ENCODE measurements at places on chromosomes 11 and 22.

DNA sequence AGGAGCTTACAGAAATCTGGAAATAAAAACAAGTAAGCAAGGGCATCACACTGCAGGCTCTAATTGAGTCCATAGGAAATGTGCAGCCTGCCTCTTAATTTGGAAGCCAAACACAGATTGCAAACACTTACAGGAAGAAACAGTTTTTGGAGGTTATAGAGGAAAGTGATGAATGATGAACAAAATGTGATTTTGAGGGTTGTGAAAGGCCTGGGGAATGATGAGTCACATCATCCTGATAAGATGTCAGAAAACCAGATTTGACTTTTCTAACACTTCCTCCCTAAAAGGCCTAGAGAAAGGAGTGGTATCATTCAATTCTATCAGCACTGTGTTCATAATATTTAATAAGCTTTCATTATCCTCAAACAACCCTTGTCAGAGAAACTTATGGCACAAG, 96.6 kb upstream of the POU2AF2 start:
- no peak for DNase-seq

- DNase-seq, result peak; percentile 62
Measured at GRCh38 chr11:123357353-123357989, 72.6 kb upstream of the GRAMD1B start.

DNA sequence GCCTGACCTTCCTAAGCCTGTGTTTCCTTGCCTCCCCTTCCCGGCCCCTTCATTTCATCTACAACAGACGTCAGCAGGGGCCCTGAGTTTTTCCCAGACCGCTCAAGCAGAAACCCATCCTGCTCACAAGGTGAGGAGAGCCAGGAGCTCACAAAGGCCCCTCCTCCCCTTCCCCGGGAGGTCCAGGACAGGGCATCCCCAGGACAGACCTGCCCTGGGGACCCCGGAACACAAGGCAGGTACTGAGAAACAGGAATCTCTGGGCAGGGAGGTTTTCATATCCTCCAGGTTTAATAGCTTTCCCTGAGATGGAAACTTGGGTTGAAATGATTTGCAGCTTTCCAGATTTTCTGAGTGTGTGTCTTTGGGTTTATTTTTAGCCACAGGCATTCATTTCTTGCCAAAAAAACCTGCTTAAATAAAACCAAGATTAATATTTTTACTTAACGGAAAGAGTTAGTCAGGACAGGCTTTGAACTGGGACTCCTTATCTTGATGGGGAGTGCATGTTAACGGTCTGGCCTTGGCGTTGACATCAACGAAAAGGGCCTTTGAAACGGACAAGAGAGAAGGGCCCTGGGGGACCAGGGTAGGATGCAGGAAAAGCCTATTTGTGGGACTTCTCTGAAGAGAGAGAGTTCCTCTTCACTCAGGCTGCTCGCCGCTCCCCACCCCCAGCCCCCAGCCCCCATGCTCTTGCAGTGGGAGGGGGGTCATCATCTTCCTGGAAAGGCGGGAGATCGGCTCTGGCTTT, 38.5 kb downstream of the TIMP3 start:
- no peak for DNase-seq

DNA sequence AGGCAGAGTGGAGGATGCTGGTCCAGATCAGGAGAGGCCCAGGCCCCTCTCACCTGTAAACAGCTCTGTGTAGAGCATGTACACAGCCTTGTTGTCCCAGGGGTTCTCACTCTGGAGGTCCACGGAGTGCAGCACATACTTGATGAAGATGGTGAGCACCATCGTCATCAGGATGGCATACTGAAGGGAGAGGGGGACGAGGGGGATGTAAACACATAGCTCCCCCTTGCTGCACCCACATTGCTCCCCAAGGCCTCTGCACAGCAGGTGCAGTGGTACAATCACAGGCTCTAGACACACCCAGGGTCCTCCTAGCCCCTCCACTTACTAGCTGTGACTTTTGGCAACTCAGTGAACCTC, 2.9 kb downstream of the SYVN1 start:
- DNase-seq, result no peak

DNA sequence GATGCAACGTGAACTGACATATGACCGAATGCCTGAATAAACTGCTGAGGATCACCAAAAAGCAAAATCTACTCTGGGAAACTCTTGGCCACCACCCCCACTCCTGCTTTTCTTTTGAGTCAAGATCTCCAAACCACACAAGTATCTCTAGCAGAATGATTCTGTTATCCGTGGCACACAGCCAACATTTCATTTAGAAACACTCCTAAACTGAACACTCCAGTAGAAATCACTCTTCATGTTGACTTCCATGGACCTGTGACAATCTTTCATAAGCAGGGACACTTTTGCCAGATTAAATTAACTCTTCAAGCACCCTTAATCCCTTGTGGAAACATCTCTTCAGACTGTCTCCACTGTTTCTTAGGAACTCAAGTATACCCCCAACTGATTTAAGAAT, 44.4 kb downstream of the VSIG10L2 start:
- DNase-seq, result peak; percentile 15

DNA sequence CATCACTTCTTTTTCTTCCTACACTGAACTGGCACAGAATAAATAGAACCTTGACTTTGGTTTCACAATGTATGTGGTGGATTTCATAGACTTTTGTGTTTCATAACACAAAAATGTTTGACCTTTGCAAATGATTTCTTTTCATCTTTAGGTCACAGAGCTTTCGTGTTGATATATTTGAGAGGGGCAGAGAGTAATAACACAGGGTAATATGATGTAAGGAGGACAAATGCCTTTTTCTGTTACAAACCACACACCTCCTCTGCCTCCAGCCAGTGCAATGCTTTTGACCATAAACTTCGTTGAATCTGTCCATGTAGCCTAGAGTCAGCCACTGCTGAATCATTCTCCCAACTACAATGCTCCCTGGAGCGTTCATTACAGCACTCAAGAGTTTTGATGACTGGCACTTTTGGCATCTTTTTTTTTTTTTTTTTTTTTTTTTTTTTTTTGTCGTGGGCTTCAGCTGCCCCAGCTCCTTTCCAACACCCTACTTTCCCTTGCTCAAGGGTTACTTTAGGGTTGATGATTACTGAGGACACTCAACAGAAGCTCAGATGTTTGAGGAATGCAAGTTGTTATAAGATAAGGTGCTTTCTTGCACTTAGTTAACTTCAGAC, 11.4 kb upstream of the CAT start:
- DNase-seq, result no peak

DNA sequence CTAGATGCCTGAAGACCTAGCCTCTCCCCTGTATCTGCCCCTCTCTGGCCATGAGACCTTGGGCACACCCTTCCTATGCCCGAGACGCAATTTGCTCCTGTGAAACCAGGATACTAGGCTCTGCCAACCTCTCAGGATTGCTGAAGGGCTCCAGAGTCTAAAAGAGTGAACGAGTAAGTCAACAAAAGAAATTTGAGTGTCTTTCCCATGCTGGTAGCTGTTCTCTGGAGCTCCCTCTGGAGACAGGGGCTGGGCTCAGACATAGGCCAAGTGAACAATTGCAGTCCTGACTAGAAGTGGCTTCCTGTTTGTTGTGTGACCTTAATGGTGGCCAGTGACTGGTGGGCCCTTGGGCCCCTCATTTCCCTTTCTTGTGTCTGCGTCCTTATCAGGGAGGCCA, 189.0 kb upstream of the NARS2 start:
- no peak for DNase-seq

GRCh38 chr22:43923631-43924464, at the start of gene PNPLA3:
PNPLA3 (plus strand) TSS chr22:43923805; CDS start chr22:43923912, 107 bp downstream.
- peak; percentile 86 for DNase-seq

GRCh38 chr11:35215945-35216344, 77.0 kb downstream of the CD44 start:
- DNase-seq, result no peak

GRCh38 chr11:69890476-69890875, 71.3 kb upstream of the FGF3 start:
- DNase-seq, result no peak

DNA sequence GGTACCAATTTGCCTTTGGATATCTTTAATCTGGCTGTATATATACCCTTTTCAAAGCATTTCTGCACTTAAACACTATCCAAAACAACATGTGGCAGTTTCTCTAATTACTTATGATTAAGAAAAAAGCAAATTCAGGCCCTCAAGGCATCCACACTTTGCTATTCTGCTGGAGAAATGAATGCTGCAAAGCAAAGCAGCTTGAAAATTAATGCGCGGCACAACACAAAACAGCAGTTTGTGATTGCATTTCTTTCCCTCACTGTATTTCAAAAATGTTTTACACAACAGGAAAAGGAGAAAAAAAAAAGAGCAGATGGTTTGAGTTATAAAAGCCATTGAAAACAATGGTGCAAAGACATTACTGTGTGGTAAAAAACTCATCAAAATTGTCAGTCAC, 738.4 kb upstream of the RAG2 start:
- DNase-seq, result no peak

DNA sequence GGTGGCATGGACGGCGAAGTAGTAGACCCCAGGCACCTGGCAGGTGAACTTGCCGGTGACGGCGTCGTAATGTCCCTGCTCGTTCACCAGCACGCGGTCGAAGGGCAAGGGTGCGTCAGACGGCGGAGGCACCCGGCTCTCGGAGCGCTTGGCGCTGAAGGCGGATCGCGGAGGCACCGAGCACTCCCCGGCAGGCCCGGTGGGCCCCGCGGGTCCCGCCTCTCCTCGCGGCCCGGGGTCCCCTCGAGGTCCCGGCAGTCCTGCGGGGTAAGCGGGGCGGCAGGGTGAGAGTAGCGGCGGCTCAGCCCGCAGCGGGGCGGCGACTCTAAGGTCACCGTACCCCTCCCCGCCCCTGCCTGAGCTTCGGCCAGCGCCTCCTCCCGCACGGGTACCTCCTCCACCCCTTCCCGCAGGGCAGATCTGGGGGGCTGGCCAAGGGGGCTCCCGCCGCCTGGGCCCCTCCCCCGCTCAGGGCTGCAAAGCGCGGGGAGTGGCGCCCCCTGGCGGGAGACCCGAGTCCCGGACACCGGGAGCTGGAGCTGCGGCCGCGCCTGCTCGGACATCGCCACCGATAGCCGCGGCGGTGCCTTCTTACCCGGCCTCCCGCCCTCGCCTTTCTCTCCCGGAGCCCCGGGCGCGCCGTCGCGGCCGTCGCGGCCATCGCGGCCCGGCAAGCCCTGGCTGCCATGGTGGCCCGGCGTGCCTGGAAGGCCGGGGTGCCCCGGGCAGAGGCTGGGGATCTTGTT, 921 bp downstream of the C1QTNF5 start:
- DNase-seq, result peak; percentile 51

- no peak for DNase-seq
Measured at GRCh38 chr22:27252282-27253049, 549.1 kb downstream of the MN1 start.

GRCh38 chr11:103902994-103903393, 133.4 kb upstream of the DDI1 start:
- no peak for DNase-seq

Measured in activated CD8-positive, alpha-beta T cell treated with anti-CD3 and anti-CD28 coated beads for 36 hours (primary cell).